ENCODE measurements at places on chromosomes 2 and 18.

- DNase-seq: no peak
Observed at GRCh38 chr18:73756256-73757091, 391.2 kb downstream of the FBXO15 start.

GRCh38 chr18:47427923-47428637 is 176.6 kb upstream of the SKOR2 start:
- no peak for DNase-seq

- no peak for DNase-seq
Observed at GRCh38 chr2:144553379-144553778, 33.5 kb upstream of the ZEB2 start.

GRCh38 chr2:41033127-41033526 is 581.2 kb upstream of the SLC8A1 start:
- DNase-seq: no peak

DNA sequence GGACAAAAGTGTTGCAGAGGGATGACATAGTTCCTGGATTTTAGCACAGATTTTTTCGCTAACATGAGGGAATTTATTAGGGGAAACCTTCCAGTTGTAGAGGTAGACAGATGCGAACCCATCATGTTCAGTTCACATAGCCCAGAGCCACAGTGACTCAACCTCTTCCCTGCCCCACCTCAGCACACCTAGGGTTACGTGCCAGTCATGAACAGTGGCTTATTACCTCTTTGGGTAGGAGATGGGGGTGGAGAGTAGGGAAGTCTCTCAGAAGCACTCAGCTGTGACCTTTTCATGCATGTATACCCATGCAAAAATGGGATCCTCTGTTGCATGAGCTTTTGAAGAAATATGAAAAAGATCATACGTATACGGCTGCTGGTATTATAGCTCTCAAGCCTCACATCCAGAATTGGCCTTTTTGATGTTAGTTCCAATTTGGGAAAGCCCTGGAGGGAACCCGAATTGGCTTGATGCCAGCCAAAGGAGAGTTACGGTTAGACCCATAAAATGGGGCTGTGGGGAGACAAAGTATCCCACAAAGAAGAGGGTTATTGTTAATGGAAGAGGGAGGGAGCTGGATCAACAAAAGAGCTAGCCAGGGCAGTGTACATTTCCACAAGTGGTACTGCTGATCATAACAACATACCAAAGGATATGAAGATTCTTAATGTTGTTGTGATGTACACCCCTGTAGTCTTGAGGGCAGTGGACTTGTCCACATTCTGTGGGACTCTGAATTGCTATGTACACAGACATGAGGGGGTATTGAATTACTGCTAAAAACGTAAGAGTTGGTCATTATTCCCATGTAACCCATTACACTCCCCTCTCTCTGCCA is 4.9 kb downstream of the TANC1 start:
- no peak for DNase-seq

- DNase-seq: no peak
Observed at GRCh38 chr2:9087121-9087681, 83.7 kb upstream of the MBOAT2 start.

DNA sequence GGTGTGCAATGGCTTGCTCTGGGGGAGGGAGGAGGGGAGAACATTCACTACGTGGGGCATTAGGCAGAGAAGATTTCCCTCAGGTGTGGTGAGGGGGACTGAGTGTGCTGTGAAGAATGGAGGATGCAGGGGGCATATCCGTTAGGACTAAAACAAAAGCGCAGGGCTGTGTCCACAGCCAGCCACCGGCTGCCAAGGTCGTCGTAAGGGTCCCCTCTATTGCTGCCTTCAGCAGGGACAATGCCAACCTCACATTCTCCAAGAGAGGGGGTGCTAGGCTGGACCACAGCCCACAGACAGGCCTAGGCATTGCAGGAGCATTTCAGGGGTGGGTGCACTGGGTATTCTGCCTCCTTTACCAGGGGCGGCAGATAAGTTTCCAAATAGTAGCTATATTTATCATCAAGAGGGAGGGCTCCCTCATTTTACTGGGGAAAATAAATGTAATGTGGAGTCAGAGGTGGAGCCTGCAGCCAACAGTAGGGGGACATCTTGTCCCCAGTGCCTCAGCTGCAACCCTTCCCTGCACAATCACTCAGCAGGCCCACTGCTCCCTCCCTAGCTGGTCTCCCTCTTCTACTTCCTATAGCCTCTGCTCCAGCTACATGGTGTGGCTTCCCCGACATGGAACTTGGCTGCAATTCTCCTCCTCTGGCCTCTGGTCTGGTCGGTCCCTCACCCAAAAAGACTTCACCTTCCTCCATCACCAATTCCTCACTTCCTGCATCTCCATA is 74.9 kb upstream of the OTOF start:
- no peak for DNase-seq

GRCh38 chr2:90645-91312 is 44.5 kb upstream of the FAM110C start:
- DNase-seq: no peak

GRCh38 chr2:21424375-21424774 is 300.6 kb downstream of the TDRD15 start:
- no peak for DNase-seq

- DNase-seq: no peak
Observed at GRCh38 chr2:238510911-238511613, 84.3 kb downstream of the ASB1 start.

- DNase-seq: no peak
Observed at GRCh38 chr2:145421841-145422240, 901.9 kb upstream of the ZEB2 start.

GRCh38 chr2:205763708-205764211 is 81.5 kb downstream of the NRP2 start:
- peak; percentile 35 for DNase-seq

Measured in stimulated activated CD4-positive, alpha-beta T cell treated with anti-CD3 and anti-CD28 coated beads, Interleukin-2, amount 100 ng/mL, for 48 hours (primary cell).